ENCODE measurements at places on chromosomes 3 and 15.

DNA sequence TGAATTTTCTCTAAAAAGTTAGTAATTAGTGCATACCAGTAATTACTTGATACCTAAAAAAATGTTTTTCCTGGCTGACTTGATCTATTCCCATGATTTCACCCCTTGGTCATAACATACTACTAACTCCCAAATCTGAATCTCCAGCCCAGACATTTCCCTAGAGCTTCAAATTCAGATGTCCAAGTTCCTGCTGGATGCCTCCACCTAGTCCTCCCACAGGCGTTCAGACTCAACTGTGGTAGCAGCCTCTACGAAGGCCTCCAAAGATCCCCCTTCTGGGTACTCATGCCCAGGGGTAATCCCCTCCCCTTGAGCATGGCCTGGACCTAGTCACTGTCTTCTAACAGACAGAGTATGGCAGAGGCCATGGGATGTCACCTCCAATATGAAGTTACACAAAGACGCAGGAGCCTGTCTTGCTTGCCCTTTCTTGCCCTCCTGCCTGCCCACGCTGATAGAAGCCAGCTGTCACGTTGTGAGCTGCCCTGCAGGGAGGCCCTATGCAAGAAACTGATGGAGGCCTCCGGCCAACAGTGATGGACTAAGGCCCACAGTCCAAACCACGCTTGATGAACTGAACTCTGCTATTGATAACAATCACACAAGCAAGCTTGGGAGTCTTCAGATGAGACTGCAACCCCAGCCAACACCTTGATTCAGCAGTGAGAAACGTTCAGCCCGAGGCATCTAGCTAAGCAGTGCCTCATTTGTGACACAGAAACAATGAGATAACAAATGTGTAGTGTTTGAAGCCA, 8.6 kb upstream of the FBN1 start:
- DNase-seq: no peak

DNA sequence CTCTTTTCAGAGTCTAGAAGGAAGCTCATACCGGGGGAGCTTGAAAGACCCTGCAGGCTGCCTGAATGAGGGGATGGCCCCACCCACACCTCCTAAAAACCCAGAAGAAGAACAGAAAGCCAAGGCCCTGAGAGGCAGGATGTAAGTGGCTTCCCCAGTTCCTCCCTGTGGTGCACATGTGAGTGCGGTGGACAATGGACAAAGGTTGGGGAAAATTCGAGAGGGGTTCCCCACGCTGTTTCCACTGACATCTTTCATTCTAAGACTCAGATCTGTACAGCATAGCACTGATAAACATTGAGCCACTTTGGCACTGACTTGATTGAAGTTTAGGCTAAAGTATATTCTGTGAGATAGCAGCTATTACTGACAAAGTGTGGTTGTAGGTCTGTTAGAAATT, 79.5 kb upstream of the UMPS start:
- no peak for DNase-seq

DNA sequence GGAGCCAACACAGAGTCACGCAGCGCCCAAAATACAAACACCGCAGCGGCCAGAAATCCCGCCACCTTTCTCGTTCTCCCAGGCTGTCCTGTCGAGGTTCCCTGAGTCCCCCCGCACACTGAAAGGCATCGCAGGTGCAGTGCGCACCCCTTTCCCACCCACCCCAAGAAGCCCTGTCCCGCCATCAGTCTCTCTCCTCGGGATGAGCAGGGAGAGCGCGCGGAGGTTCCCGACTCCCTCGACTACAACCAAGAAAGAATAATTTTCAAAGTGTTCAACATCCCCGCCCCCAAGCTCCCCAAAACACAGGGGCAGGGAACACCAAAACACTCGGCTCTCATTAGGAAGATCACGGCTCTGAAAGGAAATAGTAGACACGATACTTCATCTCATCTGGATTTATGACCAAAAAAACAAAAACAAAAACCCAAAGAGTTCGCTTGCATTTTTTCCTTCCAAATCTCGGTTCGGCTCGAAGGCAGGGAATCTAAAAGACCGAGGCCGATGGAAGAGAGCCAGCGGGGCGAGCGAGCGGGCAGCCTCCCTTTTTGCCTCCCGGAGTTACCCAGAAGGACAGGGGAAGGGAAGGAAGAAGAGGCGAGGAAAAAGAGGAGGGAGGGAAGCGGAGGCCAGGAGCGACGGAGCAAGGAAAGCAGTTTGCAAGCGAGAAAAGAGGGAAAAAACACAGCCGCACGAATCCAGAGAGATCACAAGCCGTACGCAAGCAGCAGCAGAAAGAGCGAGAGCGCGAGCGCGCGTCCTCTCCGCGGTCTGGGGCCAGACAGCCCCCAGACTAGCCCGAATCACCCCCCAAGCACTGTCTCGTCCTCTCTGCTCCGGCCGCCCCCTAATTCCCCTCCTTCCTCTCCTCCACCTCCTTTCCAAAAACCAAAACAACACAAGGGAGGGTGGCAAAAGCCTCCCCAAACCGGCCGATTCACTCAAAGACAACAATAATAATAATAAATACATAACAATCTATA, 808 bp downstream of the BCL6 start:
- DNase-seq: no peak

GRCh38 chr15:96324192-96324895, 6.2 kb upstream of the NR2F2 start:
- DNase-seq: no peak

GRCh38 chr3:13479332-13479581, 849 bp upstream of the HDAC11 start:
- no peak for DNase-seq

GRCh38 chr15:91307601-91308000, 207.5 kb downstream of the SV2B start:
- DNase-seq: no peak

DNA sequence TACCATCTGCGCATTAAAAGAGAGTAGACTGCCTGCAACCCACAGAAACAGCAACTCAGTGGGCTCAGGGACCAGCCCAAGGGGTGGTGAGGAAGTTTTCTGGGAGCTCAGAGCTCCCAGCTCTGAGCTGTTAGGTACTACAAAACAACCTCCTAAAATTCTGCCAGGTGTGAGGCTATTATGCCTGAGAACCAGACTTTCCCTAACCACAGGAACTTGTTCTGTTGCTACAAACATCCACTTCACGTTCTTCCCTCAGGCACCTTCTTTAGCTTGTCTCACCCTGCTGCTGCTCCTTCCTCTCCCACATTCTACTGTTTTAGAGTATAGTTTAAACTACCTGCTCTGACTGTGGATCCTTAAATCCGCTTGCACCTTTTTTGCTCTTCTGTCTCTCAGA, 399.4 kb downstream of the ROBO1 start:
- DNase-seq: no peak

GRCh38 chr3:45066109-45066801, 40.2 kb downstream of the CLEC3B start:
- no peak for DNase-seq

- no peak for DNase-seq
Measured at GRCh38 chr3:60839246-60839645, 412.0 kb downstream of the FHIT start.

- no peak for DNase-seq
Measured at GRCh38 chr3:64977308-64978100, 289.7 kb upstream of the ADAMTS9 start.

DNA sequence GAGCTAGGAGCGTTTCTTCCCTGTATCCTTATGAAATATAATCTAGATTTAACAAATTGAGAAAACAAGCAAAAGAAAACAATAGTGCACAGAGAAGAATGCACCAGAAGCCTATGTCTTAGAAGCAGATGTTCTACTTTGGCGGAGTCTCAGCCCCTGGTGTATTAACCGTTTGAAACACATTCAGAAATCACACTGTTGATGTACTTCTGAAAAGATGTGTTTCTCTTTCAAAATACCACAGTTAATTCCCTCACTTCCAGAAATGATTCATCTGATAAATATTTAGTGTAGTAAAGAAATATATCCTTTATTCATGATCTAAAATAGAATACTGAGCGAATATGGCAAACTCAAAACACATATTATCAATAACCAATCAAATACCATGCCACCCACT, 77.7 kb downstream of the CBLB start:
- no peak for DNase-seq
